Stimulated activated memory B cell treated with anti-CD40 and anti-IgM and Interleukin-4, amounts not matched to agents 10 μg/mL and 1 μg/mL and 100 μg/mL, for 72 hours (primary cell): ENCODE measurements at places on chromosomes 12 and 14.

DNA sequence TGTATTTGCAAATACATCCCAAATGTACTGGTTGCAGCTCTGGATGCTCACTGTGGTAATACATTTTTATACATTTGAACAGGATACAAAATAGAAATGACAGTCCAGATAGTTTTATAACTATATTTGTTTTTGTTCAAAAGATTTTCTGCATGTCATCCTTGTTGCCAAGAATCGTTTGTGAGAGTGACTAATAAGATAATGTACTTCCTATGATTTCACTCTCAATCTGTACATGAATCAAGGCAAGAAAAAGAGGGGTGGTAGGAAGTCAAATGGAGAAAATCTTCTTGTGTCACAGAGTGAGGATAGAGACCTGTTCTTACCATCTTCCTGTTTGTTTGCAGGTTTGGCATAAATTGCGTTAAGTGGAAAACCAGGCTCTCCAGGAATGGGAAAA lies 13.9 kb downstream of the ARPC3 start:
- ATAC-seq: no peak

DNA sequence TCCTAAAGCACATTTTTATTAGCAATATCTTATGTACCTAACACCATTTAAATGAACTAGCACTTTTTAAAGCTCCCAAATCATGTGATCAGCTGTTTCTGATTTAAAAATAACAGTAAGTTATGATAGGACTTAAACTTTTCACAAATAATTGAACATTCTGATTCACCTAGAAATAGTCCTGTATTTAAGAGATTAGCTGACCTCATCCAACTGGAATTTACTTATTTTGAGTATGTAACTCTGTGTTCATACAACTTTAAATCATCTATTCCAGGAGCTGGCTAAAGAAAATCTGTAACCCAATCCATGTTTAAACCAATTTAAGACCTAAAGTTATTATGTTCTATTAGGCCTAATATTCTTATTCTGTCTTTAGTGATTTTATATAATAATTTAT lies 184.3 kb downstream of the CCDC91 start:
- no peak for ATAC-seq

DNA sequence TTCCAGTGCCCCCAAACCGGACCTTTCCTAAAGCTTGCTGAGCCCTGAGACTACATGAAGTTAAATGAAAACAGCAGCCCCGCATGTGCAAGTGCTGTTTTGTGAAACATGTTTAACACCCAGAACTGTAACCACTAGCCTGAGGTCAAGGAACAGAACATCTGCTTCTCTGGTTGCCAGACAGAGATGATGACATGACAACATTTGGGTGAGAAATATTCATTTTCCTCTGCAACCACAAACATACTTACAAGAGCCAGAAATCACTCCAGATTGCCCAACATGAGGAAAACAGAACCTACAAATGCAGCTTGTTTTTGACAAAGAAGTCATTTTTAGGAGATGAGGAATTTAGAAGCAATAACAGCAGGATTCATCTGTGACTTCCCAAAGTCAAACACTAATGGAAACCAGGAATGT lies 110.4 kb downstream of the BCAT1 start:
- peak; percentile 18 for ATAC-seq

DNA sequence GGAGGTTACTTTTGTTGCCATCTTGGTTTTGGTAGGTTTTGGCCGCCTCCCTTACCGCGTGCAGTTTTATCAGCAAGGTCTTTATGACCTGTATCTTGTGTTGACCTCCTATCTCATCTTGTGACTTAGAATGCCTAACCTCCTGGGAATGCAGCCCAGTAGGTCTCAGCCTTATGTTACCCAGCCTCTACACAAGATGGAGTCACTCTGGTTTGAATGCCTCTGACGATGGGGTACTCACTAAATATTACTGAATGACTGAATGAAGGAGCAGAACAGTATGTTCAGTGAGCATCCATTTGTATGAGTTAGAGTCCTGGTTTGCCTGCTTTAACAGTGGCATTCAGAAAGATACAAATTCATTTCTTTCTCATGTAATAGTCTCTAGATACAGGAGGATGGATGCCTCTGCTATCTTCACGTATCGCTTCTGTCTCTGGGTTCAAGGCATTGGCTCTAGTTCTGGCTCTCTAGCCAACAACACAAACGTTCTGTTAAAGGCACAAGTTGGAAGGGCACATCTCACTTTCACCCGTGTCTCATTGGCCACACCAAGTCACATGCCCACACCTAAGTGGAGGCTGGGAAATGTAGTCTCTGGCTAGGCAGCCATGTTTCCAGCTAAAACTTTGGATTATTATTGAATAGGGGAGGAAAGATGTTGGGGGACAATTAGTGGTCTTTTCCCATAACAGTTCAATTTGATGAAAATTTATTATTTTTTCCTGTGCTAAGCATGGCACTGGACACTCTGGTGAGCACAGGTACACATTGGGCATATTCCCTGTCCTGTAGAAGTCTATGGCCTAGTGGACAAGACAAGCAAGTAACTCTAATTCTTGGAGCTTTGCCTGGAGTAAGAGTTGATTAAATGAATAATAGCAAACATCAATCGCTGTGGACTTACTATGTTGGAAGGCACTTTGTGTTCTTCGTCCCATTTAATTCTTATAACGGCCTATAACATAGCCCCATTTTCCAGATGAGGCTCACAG lies 75.2 kb upstream of the RPH3A start:
- peak; percentile 60 for ATAC-seq

DNA sequence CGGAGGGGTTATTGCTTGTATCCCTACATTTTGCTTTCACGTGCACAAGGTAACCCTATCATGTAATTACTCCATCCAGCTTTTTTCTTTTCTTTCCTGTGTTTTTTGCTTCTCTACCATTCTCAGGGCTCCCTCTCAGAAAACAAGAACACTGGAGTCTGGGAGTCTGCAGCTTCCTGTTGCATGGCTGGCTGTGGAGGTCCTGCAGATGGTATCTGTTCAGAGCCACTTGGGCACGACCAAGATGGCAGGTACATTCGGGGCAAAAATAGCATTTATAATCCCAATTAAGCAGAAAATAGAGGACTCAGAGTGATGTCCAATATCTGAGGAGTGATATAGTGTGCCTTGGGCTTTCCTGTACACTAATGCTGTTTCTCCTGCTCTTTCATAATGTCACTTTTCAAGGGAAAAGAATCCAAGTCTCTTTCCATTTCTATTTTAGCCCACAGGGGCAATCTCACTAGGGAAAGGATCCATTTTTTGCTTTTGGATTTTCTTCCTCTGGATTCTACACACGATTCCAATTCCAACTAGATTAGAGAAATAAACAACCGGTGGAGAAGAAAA lies 3.2 kb upstream of the NUMB start:
- ATAC-seq: no peak

DNA sequence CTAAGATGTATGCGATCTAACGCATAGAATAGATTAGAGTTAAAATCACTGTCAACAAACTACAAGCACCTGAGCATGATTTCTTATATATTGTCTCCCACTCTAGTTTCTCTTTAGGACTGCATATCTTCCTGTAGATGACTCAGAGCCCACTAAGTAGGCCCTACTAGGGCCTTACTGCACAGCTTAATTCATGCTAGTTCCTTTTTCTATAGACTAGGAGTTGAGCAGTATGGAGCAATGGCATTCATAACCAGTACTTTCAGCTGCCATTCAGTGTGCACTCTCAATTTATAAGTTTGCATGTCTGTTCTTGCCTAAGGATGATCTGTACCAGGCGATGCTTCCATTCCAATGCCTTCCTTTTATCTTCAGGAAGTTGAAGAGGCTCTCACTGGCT lies 103.5 kb downstream of the METTL25 start:
- ATAC-seq: no peak

GRCh38 chr12:59734371-59734770 lies 138.5 kb downstream of the SLC16A7 start:
- peak; percentile 12 for ATAC-seq

- no peak for ATAC-seq
These were observed 4.6 kb downstream of the AP1G2 start for GRCh38 chr14:23562822-23563472.
